ENCODE measurements at places on chromosomes 11 and 22.

DNA sequence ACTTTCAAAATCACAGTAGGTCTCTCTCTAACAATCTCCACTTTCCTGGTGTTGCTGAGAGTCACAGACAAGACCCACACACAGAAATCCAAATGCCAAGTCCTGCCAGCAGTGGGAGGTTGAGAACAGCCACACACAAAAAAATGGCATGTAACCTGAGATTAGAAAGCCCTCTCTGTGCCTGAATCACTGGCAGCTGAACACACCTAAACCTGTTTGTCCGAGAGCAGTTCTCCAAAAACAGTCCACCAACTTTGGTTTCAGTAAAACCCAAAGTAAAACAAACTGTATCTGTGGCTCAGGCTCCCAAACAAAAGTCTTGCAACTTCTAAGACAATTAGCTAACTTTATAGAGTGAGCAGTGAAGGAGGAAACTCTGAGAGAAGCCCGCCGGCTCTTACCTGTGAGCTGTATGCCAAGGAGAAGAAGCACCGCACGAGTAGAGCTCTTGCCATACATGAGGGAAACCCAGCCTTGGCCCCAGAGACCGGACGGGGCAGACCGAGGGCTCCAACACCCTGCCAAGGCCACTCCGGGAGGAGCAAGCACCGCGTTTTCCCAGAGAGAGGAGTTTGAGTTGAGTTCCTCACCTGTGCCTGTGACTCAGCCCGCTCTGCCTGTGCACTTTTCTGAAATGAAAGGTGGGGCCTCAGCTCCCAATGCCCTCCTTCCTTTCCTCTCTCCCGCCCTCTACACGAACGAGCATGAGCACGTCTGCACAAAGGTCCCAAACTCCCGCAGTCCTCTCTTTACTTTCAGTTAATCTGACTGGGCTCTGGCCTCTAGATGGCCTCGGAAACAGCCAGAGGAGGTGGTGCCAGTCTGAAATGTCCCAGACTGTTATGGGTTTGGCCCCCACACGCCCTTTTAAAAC, at the start of gene MPZL2:
MPZL2 (minus strand) TSS at position 603 of the 874 bp plus-strand sequence; CDS start at position 459, 144 bp downstream.
- no peak for DNase-seq

- no peak for DNase-seq
Measured at GRCh38 chr11:91686700-91687099, 537.9 kb upstream of the FAT3 start.

GRCh38 chr11:102116453-102117205, 6.4 kb downstream of the YAP1 start:
- DNase-seq, result no peak

DNA sequence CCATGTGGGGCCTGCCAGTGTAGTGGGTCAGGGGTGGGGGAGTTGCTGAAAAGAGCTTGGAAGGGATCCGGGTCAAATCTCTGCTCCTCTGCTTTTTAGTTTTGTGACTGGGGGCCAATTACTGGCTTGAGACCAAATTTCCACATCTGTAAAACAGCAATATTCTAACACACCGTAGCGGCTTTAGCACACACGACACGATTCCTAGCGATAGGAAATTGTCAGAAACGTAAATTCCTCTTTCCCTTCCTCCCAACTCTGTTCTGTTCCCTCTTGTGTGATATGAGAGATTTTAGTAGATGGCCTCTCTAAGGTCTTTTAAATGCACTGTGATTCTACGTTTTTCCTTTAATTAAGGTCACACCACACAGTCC, 71.9 kb downstream of the MICAL2 start:
- DNase-seq, result no peak

DNA sequence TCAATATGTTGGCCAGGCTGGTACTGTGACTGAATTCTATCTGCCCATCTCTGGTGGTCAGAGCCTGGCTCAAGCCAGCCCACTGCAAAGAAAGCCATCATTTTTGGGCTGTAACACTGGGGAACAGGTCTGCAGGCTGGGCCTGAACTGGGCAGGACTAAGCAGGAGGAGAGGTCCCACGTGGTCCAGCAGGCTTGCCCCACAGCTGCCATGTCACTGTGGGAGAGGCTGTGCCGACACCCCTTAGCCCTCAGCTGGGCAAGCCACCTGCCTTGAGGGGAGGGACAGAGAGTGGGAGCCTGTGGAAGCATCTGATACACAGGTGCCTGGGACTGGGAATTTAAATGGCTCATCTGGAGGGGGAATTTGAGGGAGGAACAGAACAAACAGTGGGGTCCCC, 66.7 kb upstream of the CLTCL1 start:
- DNase-seq, result no peak

DNA sequence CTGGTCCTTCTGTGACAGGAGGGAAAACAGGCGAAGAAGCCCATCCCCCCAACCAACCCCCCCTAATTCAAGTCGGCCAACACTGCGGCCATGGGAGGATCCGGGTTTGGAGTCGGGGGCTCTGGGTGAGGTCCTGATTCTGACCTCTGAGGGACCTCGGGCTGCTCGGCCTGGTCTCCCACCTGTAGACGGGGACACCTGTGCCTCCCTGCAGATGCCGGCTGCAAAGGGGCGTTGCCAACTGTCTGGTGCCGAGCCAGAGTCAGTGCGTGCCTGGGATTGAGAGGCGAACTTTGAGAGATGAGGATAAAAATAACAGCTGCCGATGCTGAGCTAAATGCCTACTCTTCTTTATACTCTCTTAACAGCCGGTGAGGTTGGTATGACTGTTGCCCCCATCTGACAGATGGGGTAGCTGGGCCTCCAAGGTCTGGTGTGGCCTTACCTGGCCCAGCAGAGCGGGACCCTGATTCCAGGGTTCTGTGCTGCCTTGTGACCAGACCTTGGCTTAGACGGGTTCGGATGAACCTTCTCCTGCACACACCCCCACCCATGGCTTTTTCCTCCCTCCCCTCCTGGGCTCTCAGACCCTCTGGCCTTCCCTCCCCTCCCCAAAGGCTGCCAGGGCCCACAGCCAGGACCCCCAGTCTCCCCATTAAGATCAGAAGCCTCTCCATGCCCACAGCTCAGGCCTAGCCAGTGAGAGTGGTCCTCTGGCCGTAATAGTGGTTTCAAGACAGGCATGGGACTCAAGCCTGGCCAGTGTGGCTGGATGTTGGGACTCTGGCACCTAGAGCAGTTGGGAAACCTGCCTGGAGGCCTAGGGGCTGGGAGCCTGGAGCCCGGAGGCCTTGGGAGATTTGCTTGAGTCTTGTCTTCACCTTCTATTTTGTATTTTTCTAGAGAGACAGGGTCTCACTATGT, 41.7 kb downstream of the KCNJ4 start:
- DNase-seq, result no peak

GRCh38 chr22:47457021-47457420, 694.6 kb downstream of the TBC1D22A start:
- no peak for DNase-seq
